GM23338 (cell line): ENCODE measurements at places on chromosomes 5 and 9. TPM values are rescaled to one million over a fixed set of nuclear protein-coding genes. Genes with fewer than 3 reads are reported as not detected.

Gene IL4
- polyA plus RNA-seq: not detected in 2 replicates

Gene PKD2L2
- polyA plus RNA-seq: 0.16 TPM in 1 of 2 replicates, not detected in the other

Gene SPATA31C1
- polyA plus RNA-seq: 0.16 TPM in 1 of 2 replicates, not detected in the other

Gene IL5
- not detected in 2 replicates for polyA plus RNA-seq

- H3K36me3 ChIP-seq: no peaks in the 10 kb centered on the region
- H3K27me3 ChIP-seq: no peaks in the 10 kb centered on the region
- H3K27ac ChIP-seq: no peak overlapping the region
- no peak overlapping the region for H3K4me3 ChIP-seq
- H3K4me1 ChIP-seq: no peaks in the 10 kb centered on the region
Measured at GRCh38 chr5:165157219-165157618, 1651.8 kb downstream of the MAT2B start.

- H3K36me3 ChIP-seq: no peaks in the 10 kb centered on the region
- H3K4me3 ChIP-seq: no peak overlapping the region
- DNase-seq: no peak
Measured at GRCh38 chr9:111114486-111114885, 76.2 kb upstream of the LPAR1 start.

- no peak for DNase-seq
- no peaks in the 10 kb centered on the region for H3K27me3 ChIP-seq
- H3K4me3 ChIP-seq: no peak overlapping the region
- no peak overlapping the region for H3K27ac ChIP-seq
- H3K4me1 ChIP-seq: peaks cover 14% of the 10 kb centered on the region
Measured at GRCh38 chr5:53980061-53980460, 330.3 kb downstream of the ARL15 start.

GRCh38 chr5:111069839-111070238 is 1.7 kb upstream of the TSLP start:
- no peaks in the 10 kb centered on the region for H3K36me3 ChIP-seq
- H3K27ac ChIP-seq: no peak overlapping the region
- no peak for DNase-seq

DNA sequence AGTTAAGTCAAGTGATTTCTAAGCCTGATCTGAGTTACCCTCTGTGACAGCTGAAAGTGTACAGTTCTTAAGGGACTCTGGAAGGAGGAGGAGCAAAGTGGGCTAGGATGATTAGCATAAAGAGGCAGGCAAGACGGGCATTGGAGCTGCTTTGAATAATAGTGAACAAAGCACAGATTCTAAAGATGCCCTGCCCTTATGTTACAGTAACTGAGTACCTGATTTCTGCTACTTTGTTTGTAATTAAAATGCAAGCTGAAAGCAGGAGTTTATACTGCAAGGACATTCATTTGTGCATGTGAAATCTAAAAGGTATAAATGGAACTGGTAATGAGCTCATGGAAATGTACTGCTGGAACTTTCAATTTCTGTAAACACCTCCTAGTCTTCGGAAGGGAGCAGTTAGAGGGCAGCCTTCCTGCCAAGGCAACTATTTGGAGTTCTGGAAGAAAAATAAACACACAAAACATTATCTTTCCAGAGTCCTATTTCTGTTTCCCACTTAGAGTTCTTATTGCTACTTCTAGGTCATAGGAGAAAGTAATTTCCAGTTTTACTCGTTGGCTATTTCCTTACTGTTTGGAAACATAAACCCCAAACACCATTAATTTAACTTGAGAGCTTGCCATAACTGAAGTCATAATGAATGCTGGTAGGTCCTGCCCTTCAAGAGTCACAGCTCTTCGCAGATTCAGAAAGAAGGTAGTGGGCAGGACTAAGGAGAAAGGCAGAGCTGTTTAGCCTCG is at the start of gene RANBP3L:
TSS of gene RANBP3L (minus strand) at position 45 of the 746 bp plus-strand sequence. CDS start 486 bp downstream, outside the sequence.
- DNase-seq: no peak
- H3K36me3 ChIP-seq: no peaks in the 10 kb centered on the region
- H3K4me3 ChIP-seq: no peak within 1 kb of the TSS
- H3K27ac ChIP-seq: no peak within 1 kb of the TSS
- H3K27me3 ChIP-seq: no peaks in the 10 kb centered on the region

GRCh38 chr5:116766470-116766947 is 191.9 kb upstream of the SEMA6A start:
- no peak overlapping the region for H3K4me3 ChIP-seq
- H3K36me3 ChIP-seq: no peaks in the 10 kb centered on the region
- no peak overlapping the region for H3K27ac ChIP-seq
- no peaks in the 10 kb centered on the region for H3K27me3 ChIP-seq

- peaks cover 5% of the 10 kb centered on the region; the same call in 1 of the 2 replicates for H3K4me1 ChIP-seq
- H3K4me3 ChIP-seq: no peak overlapping the region
Measured at GRCh38 chr5:82849885-82850284, 227.3 kb downstream of the TMEM167A start.
